ENCODE measurements at places on chromosomes 2 and 18.

- DNase-seq, result no peak
Observed at GRCh38 chr18:26960911-26961310, 95.4 kb upstream of the AQP4 start.

DNA sequence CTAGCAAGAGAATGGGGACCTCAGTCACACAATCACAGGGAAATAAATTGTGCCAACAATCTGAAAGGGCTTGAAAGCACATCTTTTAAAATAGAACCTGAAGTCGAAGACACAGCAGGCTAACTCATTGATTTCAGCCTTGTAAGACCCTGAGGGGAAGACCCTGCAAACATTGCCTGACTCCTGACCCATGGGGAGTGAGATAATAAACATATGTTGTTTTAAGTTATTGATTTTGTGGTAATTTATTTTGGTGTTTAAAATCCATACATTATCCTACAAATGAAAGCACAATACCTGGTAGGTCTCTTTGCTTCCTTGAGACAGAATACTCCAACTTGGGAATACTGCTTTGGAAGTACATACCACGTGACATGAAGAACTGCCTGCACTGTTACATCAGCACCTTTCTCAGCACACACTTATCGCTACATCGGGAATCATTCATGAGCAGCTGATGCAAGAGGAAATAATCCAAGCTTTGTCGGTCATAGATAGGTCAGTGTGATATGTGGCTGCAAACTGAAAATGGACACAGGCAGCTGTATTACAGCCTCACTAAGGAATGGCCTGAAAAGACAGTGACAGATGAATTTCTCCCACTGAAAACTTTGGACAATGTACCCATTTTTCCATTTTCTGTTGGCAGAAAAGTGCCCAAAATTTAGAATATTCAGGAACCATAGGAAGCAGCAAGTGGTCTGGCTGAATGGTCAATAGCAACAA lies 494.5 kb upstream of the MAP2 start:
- DNase-seq, result no peak

- no peak for DNase-seq
Observed at GRCh38 chr18:35507623-35508022, 9.9 kb upstream of the INO80C start.

GRCh38 chr2:214378455-214379103 lies 32.3 kb upstream of the VWC2L start:
- DNase-seq, result no peak

DNA sequence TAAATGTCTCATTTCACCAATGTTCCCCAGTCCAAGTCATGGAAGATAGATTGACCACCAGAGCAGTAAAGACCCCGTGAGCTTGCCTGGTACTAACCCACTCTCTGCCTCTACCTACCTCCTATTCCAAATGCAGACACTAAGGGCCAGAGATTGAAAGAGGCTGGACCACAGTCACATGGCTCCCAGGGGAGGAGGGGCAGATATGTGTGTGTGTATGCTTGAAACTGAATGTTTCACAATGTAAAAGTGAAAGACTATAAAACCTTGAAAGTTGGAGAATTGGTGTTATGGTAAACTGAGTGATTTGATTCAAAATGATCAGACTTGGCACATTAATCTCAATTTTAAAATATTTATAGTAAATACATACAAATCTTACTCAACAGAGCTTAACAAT lies 21.7 kb upstream of the KLHL29 start:
- DNase-seq, result no peak

GRCh38 chr2:66171530-66171929 lies 263.4 kb upstream of the MEIS1 start:
- DNase-seq, result no peak

- peak; percentile 78 for DNase-seq
Observed at GRCh38 chr2:236177967-236178889, 10.0 kb upstream of the GBX2 start.
